Stimulated activated CD4-positive, alpha-beta T cell treated with anti-CD3 and anti-CD28 coated beads, TNF-alpha, amount 100 ng/mL, for 4 hours (primary cell): ENCODE measurements at places on chromosomes 6 and 20.

GRCh38 chr6:157552820-157553485 lies 172.0 kb downstream of the ZDHHC14 start:
- no peak for DNase-seq

GRCh38 chr6:83193747-83194566 lies 800 bp downstream of the RWDD2A start:
- no peak for DNase-seq

GRCh38 chr6:170212956-170213636 lies 77.8 kb downstream of the DLL1 start:
- DNase-seq: no peak

GRCh38 chr6:116382587-116382986 lies 11.8 kb downstream of the DSE start:
- no peak for DNase-seq

DNA sequence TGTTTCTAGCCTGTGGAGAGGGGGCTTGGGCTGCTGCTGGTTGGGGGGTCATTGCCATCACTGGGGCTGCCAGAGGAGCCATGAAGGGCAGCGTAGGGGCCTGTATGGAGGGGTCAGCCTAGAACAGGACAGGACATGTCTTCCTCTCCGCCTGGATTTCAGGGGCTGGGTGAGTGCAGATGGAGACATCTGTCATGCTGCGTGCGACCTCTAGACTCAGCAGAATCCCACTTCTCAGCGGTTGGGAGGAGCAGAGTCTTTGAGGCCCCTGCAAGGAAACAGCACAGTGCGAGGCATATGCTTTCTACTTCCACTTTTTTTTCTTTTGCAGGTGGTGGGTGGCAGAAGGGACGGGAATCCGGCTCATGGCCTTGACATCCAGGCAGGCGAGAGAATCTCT lies 67.9 kb downstream of the EZR start:
- no peak for DNase-seq

GRCh38 chr6:142369266-142369665 lies 67.5 kb downstream of the ADGRG6 start:
- no peak for DNase-seq

DNA sequence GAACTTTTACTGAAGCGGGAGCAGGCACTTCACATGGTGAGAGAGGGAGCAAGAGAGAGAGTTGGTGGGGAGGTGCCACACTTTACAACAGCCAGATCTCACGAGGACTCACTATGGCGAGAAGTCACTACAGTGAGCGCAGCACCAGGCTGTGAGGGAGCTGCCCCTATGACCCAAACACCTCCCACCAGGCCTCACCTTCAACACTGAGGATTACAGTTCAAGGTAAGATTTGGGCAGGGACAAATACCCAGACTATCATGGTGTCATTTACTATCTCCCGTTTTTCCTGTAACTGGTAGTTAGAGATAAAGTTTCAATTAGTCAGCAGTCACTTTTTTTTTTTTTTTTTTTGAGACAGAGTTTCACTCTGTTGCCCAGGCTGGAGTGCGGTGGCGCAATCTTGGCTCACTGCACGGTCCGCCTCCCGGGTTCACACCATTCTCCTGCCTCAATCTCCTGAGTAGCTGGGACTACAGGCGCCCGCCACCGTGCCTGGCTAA lies 7.8 kb downstream of the RBCK1 start:
- no peak for DNase-seq
